ENCODE measurements at places on chromosomes 11 and 22.
A peak's percentile ranks its signal among the peaks of the same experiment; 100 is the strongest.

- no peak for DNase-seq
Measured at GRCh38 chr22:40605761-40606160, 30.8 kb downstream of the MRTFA start.

DNA sequence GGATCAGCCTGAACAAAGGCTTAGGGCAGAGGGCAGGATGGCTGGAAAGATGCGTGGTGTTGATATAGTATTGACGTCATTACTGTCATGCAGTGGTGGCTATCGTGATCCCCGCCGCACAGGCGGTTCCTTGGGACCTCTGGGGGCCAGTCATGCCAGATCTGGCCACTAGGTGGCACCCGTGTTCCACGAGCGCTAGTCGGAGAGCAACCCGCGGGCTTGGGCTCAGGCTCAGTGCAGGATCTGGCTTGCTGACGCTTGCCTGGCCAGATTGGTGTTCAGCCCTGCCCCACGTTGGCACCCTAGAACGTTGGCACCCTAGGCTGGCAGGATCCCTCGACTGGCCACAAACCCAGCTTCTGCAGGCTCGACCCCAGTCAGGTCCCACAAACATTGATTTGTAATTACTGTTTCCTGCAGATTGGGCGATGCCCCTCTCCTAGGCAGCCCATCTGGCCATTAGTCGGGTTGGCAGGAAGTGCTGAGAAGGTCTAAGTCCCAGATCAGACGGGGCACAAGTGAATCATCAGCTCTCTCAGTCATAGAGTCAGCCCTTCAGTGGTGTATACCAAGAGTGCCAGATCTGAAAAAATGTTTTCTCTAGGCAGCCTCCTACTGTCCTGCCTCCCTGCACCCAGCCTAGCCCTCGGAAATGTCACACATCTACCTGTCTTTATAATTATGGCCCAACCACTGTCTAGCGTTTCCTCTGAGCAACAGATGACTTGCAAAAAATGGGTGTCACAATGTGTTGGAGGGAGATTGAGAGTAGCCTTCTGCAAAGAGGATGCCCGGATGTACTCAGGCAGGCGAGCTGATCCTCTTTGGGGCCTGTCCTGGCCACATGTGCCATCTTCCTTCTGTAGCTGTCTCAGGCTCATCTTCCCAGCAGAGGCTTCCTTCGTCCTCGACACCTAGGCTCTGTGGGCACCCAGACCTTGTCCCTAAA, 315.3 kb downstream of the TMEM135 start:
- peak; percentile 83 for DNase-seq

- no peak for DNase-seq
Measured at GRCh38 chr11:126997196-126997595, 3.4 kb downstream of the KIRREL3 start.

DNA sequence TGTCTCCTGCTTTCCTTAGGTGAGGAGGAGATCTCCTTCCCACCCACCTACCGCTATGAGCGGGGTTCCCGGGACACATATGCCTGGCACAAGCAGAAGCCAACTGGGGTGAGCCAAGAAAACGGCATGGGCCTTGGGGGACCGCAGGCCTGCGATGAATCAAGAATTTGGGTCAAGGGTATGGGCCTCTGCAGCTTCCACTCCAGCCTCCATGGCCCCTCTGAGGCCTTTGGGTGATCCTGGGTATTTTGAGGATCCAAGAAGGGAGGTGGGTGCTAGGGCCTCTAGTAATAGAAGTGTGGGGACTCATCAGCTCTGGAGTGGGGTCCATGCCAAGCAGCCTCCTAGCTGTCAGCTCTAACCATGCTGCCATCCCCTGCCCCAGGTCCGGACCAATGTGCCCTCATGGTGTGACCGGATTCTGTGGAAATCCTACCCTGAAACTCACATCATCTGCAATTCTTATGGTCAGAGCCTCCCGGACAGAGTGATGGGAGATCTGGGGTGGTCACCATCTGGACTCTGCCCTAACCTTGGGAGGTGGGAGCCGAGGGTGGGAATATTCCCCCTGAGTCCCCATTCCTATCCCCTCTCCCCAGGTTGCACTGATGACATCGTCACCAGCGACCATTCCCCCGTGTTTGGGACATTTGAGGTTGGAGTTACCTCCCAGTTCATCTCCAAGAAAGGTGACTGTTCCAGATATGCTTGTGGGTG, 8.6 kb downstream of the INPPL1 start:
- no peak for DNase-seq

DNA sequence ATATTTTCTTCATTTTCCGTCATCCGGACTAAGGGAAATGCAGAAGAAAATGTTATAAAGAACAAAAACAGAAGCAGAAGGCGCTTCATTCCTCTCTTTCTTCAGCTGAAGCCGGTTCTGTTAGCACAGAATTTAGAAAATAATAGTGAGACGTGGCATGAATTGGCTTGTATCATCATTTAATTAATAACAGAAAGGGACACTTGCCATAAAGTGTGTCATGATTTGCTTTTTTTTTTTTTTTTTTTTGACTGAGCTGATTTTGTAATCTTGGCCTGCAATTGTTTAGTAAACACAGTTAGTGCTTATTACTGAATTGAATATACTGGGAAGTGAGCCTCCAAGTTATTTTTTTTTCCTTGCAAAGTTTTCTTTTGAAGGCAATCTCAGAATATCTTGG, at the start of gene MMP27:
MMP27 (minus strand) TSS at position 144 of the 400 bp plus-strand sequence; CDS start at position 89, 55 bp downstream.
- DNase-seq: no peak

GRCh38 chr22:37371491-37371890, 55.8 kb downstream of the ELFN2 start:
- no peak for DNase-seq

- DNase-seq: no peak
Measured at GRCh38 chr11:61974766-61975631, 7.6 kb upstream of the FTH1 start.

DNA sequence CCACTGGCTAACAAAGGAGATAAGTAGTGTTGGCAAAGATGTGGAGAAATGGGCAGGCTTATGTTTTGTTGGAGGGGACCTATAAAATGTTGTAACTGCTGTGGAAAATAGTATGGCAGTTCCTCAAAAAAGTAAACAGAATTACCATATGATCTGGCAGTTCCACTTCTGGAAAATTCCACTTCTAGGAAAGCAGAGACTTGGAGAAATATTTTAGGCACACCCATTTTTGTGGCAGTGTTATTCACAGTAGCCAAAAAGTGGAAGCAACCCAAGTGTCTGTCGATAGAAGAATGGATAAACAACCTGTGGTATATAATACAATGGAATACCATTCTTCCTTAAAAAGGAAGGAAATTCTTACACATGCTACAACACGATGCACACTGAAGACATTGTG, 57.0 kb upstream of the ADORA2A start:
- DNase-seq: no peak

DNA sequence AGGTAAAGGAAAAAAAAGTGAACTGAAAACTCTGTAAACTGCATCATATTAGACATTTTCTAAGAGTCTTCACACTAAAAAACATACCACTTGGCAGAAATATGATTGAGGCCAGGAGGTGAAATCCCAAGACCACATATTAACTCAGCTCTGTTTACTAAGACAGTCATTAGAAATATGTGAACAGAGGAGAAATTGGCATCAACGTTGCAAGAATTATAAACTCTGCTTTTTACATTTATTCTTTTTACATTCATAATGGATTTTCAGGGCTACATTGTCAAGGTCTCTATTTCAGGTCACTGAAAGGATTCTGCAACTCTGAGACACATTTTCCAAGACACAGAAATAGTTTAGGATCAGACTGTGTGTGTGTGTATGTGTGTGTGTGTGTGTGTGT, 1364.0 kb downstream of the LRRC4C start:
- DNase-seq: no peak

DNA sequence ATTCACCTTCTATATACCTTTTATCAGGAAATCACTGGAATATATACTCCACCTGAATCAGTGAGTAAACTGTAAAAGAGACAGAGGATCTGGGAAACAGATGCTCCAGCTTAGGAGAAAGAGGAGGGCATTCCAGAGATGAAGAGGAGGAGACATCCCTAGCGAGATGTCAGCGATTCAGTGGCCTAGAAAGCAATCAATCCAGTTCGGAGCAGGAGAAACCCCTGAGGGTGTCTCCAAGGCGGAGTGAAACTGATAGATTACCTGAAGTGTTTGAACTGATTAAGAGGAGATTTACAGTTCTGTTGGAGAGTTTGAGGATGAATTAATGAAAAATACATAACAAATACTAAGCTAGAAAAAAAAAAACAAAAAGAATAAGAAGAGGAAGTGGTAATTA, 24.5 kb upstream of the TNRC6B start:
- no peak for DNase-seq

- no peak for DNase-seq
Measured at GRCh38 chr22:44710474-44711240, 8.7 kb downstream of the PRR5 start.

DNA sequence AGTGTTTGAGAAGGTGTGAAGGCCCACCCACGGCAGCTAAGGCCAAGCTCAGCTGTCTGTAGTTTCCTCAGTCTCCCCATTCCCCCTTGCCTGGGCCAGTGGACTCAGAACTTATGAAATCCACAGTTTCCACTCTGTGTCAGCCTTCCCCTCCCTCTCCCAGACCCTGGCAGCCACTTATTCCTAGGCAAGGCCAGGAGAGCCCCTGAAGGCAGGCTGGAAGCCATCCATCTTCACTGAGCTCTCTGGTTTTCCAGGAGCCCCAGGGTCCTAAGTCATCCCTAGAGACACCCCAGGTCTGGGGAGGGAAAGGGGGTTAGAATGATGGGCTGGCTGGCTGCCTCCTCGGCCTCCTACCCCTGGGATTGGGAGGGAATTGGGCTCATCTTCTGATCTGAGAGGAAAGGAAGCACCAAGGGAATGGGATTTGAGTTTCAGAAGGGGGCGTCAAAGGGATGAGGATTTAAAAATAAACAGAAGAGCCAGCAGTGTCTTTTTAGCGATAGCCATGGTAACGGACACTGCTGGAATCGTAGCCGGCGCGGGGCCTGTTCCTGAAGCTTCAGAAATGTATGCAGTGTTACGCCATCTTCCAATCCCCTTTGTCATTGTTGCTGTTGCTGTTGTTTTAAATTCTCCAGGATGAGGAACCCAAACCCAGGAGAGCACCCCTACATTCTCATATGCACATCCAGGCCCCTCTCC, 561.1 kb upstream of the CADM1 start:
- DNase-seq: no peak

DNA sequence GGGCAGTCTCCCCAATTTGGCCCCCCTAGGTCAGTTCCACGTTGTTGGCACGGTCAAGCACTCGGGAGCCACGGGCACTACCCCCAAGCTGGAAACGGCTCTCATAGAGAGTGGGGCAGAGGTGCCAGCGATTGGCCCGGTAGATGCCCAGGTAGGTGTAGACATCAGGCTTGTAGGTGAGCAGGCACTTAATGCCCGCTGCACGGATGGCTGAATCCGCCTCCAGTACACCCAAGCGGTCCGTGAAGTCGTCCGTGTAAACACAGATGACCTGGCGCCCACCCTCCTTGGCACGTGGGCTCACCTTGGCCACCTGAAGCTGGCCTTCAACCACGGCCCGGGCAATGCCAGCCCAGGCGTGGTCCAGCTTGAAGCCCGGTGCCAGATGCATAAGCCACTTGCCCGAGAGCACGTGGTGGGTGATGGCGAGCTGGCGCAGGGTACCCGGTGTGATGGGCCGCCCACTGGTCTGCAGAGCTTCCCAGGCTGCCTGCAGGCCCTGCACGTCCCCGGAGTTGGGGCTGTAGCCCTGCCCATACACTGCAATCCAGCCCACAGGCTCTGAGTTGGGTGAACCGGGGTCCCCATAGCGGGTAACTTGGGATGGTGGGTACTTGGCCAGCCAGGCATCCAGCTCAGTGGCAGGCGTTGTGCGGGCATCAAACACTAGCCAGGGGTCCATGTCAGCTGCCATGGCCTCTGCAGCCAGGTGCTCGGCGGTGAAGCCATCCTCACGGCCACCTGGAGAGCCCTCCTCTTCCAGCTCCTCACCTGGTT, 1.2 kb downstream of the C11orf68 start:
- no peak for DNase-seq

DNA sequence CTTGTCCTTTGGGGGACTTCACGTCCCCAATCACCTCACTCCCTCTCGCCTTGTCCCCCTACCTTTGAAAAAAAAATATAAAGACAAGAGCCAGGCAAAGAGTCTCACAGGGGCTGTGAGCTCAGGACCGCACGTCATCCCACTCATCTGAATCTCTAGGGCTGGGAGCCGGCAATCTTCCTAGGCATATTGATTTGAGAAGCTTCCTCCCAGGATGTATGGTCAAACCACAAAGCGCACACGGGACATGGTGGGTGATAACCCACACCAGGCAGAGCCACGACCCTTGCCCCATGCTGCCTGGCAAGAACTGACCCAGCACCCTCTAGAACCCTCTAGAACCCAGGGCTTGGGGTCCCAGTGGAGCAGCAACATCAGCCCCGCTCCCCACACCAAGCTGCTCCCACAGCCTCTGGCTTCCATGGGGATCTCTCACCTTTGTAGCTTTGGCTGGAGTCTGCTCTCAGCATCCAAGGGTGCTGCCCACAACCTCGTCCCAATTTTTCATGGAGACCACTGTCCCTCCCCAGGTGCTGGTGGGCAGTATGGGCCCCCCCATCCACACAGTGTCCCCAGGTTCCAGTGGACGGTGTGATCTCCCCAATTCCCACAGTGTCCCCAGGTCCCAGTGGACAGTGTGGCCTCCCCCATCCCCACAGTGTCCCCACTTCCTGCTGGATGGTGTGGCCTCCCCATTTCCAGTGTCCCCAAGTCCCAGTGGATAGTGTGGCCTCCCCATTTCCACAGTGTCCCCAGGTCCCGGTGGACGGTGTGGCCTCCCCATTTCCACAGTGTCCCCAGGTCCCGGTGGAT, 85.2 kb upstream of the FGF3 start:
- DNase-seq: no peak

GRCh38 chr11:9231848-9232177, 33.3 kb downstream of the DENND5A start:
- DNase-seq: no peak

DNA sequence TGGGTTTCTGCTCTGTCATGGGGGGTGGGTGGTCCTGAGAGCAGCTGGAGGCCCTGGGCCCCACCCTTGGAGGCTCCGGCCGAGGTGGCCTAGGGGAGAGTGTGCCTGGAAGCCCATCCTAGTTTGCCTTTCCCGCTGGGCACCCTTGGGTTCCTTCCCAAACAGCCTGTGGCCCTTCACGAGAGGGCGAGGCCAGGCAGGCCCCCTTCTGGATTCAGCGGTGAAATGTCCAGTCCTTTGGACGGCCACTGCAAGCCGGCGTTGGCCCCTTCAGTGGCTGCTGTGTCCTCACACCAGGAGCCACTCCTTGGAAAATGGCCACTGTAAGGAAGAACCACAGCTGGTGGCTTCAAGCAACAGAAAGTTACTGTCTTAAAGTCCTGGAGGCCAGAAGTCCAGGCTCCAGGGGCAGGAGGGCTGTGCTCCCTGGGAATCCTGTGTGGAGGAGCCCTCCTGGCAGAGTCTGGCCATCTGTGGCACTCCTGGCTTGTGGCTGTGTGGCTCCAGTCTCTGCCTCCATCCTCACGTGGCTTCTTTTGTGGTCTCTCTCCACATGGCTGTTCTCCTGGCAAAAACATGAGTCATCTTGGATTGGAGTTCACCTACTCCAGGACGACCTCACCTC, 854.1 kb downstream of the TBC1D22A start:
- no peak for DNase-seq

GRCh38 chr11:63443714-63444113, 47.3 kb downstream of the PLAAT5 start:
- DNase-seq: no peak

- DNase-seq: no peak
Measured at GRCh38 chr11:134401825-134402809, 9.9 kb downstream of the B3GAT1 start.
